ENCODE measurements at places on chromosomes 1 and 21.
A peak's percentile ranks its signal among the peaks of the same experiment; 100 is the strongest.

- no peak for DNase-seq
These were observed 29.3 kb downstream of the IFNGR2 start for GRCh38 chr21:33432496-33432895.

- DNase-seq, result peak; percentile 27
These were observed 85.4 kb upstream of the OLIG2 start for GRCh38 chr21:32940079-32941014.

- DNase-seq, result no peak
These were observed 5.0 kb upstream of the KRTAP12-1 start for GRCh38 chr21:44686843-44687561.

DNA sequence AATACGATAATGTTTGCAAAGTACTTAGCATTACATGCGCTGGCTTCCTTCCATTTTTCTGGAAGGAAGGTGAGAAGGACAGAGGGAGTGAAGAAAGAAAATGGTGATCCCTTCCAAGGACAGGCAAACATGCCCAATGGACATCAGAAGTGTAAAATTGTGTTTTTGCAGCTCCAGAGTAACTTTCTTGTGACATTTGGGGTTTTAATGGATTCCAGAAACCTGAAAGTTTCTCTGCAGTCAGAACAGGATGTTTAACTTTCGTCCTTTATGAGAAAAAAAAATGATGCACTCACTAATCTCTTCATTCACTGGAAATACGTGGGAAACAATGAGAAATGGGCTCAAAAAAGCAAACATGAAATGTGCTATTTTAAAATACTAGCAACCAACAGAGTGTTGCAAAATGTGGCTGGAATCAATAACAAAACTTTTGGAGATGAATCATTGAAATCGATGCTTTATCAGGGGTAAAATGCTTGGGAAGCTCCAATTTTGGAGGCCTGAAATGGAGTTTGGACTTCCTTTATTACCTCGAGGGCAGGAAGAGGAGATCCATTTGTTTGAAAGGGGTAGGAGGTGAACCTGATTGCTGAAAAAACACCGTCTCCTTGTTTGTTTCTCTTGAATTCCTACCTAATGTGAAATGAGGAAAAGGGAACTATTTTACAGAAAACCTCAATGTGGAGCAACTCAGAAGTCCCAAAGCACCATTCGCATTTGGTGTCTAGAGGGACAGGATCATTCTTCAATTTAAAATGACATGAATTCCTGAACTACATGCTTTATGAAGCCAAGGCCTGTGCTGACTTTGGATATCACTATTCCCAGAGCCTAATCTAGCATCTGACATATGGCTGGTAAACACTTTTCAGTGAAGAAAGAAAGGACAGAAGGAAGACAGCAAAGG is 129.5 kb downstream of the TRABD2B start:
- no peak for DNase-seq

DNA sequence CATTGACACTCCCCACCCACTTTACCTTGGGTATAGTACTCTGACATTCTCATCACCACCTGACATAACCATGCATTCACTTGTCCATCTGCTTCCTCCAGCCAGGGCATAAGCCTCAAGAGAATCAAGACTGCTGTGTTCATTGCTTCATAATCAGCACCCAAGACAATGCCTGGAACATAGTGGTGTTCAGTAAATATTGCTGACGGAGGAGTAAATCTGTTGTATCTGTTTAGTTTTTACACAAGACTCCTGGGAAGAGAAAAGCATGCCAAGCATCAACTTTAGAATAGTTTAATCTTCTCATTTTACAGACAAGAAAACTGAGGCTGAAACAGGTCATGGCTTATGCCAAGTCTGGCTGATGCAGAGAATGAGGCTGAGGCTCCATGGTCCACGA is 173.9 kb upstream of the DUSP10 start:
- DNase-seq, result no peak

GRCh38 chr1:40479156-40479555 is 2.1 kb downstream of the ZFP69 start:
- DNase-seq, result no peak
